Stimulated activated naive CD8-positive, alpha-beta T cell treated with anti-CD3 and anti-CD28 coated beads, Interleukin-15, amount 100 ng/mL, for 72 hours (primary cell): ENCODE measurements at places on chromosomes 6 and 20.

GRCh38 chr6:38091613-38092012 lies 272.1 kb downstream of the ZFAND3 start:
- DNase-seq, result no peak

DNA sequence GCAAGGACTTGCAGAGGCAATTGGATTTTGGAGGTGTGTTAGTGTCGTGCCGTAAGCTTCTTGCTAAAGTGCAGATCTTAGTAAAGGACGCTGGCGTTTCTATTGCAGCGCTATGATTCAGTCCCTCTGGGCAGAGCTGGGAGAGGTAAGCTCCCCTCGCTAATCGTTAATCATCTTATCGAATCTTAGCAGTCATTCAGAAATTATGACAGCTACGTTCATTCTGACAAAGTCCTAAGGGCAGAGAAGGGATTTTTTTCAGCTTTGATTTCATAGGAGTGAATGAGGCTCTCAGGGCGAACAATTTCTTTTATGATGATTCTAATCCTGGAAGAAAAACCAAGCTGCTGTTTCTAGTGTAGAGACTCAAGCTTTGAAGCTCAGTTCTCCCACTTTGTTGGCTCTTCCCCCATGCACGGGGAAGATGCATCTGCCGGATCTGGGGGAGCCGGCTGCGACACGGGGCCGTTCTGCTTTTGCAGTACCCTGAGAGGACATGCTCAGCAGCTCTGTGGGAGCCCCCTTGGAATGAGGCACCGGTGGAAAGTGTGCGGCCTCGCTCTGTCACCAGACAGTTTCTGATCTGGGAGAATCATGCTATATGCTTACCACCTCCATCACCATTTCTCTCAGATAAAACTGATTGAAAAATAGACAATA lies 79.1 kb upstream of the SLC22A23 start:
- DNase-seq, result no peak

- no peak for DNase-seq
These were observed 114.7 kb downstream of the PLCB1 start for GRCh38 chr20:8246716-8247115.

DNA sequence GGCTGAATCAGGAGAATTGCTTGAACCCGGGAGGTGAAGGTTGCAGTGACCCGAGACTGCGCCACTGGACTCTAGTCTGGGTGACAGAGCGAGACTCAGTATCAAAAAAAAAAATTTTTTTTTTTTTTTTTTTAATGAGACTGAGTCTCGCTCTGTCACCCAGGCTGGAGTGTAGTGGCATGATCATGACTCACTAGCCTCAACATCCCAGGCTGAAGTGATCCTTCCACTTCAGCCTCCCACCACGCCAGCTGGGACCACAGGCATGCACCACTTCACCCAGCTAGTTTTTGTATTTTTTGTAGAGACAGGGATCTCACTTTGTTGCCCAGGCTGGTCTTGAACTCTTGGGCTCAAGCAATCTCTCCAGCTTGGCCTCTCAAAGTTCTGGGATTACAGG lies 53.3 kb downstream of the MYO6 start:
- no peak for DNase-seq

DNA sequence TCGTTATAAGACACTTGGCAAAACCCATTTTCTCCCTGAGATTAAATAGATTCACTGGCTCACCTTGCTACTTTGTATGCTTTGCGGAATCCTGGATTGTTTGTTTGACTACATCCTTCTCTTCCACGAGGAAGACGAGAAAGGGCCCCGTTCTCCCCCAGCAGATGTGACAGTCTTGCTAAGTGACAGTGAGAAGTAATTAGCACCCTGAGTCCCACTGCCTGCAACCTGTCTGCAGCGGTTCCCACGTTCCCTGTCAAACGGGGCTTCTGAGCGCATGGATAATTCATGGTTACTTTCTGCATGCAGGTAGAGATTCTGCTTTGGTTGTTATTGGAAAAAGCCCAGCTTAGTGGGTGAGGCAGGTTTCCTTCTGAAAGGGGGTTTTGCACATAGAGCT lies 163.7 kb downstream of the CDH26 start:
- DNase-seq, result no peak

GRCh38 chr6:11356404-11357155 lies 124.1 kb upstream of the NEDD9 start:
- DNase-seq, result no peak

- DNase-seq, result peak; percentile 75
These were observed 3.9 kb upstream of the MICB start for GRCh38 chr6:31493875-31494694.

DNA sequence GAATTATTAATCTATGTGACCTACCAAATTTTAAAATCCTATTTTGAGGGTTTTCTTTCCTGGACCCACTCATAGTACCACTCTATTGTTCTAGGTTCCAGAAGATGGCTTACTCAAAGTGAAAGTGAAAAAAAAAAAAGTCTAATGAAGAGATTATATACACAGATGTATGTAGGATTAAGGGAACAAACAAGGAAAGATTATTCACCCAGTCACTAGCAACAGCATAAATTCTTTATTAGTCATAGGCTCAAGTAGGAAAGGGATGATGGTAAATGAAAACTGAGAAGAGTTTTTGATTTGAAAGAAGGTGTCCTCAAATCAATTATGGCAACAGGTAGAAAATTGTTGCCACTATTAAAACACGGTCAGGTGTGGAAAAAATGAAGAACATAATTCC lies 923.7 kb downstream of the TBC1D32 start:
- no peak for DNase-seq

DNA sequence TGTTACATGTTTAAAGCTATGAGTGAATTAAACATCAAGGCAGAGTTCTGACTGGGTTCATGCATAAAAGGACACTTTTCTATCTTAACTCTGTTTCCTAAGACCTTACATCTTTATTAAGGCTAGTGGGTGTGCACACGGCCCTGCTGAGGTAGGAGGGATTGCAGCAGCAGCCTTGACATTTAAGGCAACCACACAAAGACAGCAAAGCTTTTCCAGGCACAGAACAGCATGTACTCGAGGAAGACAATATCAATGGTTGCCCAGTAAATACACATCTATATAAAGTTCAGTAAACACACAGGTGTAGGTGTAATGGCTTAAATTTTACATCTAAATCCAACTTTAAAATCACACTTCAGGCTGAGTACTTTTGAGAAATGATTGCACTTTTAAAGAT lies 79.8 kb upstream of the LOC128125822 start:
- no peak for DNase-seq

- no peak for DNase-seq
These were observed 72.4 kb downstream of the ADGRG6 start for GRCh38 chr6:142374091-142374770.
